Ecto neural progenitor cell (in vitro differentiated cells): ENCODE measurements at places on chromosomes 12 and 14.

DNA sequence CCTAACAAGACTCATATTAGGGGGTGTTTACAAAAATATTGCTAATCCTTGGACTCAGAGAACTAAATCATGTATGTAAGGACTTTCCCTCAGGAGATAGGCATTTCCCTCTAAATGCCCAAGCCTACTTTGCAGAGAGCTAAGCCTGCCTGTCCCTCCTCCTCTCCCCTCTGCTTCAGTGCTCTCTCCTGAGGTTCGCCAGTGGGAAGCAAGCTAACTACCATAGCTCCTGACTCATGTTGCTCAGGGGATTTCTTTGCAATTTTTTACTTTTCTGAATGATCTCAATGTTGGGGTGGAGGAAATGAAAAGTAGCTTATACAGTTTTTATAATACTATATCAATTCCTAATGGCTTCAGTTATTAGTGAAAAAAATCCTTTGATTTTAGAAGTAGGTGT lies 29.6 kb downstream of the IFT43 start:
- no peak for DNase-seq

GRCh38 chr12:100302081-100302480 lies 35.1 kb downstream of the SCYL2 start:
- no peak for DNase-seq

DNA sequence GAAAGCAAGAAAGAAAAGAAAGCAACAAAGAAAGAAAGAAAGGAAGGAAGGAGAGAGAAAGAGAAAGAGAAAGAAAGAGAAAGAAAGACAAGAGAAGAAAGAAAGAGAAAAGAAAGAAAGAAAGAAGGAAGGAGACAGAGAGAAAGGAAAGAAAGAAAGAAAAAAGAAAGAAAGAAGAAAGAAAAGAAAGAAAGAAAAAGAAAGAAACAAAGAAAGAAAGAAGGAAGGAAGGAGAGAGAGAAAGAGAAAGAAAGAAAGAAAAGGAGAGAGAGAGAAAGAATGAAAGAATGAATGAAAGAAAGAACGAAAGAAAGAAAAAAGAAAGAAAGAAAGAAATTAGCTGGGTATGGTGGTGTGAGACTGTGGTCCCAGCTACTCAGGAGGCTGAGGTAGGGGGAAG lies 400.1 kb upstream of the MDGA2 start:
- no peak for DNase-seq

DNA sequence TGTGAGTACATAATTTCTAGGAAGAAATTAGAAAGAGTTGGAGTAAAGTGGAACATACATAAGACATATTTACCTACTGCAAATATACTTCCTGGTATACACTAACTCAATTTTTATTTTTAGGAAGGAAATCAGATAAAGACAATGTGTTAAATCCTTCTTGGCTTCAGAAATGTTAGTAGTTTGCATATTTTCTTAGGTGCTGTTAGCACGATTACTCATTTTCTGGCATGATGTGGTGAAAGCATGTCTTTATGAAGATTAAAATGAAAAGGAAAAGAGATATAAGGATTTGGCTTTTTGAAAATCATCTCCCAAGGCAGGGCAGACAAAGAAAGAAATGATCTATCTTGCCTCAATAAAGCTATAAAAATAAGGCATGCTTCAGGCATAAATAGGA lies 287.6 kb upstream of the E2F7 start:
- DNase-seq: no peak

- peak; percentile 59 for DNase-seq
These were observed 180.3 kb upstream of the RTL1 start for GRCh38 chr14:101083564-101084435.

DNA sequence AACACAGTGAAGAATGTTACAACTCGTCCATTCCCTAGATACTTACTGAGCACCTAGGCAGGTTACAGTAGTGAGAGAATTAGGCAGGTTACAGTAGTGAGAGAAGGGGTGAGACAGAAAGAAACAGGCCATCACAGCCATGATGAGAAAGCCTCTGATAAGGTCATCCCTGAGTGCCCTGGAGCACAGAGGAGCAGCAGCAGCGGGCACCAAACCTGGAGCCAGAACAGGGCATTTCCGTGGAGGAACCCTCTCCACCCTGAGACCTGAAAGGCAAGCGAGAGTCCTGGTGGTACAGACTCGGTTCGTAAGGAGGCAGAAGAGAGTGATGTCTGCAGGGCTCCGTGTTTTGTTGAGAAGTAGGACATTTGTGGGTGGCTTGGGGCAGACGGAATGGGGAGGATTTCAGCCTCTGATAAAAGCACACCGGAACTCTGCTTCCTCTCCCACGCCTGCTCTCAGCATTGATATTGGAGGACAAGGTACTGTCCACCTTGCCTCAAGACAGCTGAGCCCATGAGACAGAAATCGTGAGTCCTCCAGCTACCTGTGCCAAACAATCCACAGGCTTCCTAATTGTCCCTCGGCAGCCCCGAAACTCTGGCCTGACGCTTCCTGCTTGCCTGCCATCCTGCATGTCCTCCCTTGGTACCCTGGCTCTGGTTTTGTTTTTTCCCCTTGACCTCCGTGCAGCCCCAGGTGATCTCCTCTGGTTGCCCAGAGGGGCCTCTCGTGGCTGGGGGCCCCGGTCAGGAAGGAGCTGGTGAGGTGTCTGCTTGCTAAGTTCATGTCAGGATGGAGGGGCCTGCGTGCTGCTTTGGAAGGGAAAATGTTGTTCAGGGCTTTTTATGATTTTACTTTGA lies 136.1 kb downstream of the GCH1 start:
- no peak for DNase-seq

GRCh38 chr12:124764870-124765580 lies 98.6 kb downstream of the SCARB1 start:
- DNase-seq: no peak

- peak; percentile 65 for DNase-seq
These were observed 172.7 kb upstream of the OR4E1 start for GRCh38 chr14:21846227-21846885.
